ENCODE measurements at places on chromosomes 1 and 21. TPM values are rescaled to one million over a fixed set of nuclear protein-coding genes. Genes with fewer than 3 reads are reported as not detected.

GRCh38 chr1:12434174-12434573 lies 183.8 kb downstream of the DHRS3 start:
- DNase-seq = no peak

DNA sequence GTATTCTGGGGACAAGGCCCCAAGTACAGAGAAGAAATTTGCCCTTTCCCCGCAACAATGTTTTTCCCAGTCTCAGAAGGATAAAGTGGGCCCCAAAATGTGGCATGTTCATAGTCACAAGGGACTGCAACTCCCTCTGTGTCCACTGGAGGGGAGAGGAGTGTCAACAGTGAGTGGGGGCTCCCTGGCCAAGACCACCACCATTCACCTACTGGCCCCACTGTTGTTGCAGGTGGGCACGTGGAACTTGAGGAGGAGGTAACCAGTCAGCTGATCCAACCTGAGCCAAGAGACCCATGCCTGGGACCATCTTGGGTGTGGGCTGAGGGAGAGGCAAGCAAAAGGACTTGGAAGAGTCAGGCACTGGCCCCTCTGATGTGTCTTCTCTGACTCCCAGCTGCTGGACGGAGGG lies 777 bp downstream of the NUDT17 start:
- DNase-seq = peak; percentile 65

DNA sequence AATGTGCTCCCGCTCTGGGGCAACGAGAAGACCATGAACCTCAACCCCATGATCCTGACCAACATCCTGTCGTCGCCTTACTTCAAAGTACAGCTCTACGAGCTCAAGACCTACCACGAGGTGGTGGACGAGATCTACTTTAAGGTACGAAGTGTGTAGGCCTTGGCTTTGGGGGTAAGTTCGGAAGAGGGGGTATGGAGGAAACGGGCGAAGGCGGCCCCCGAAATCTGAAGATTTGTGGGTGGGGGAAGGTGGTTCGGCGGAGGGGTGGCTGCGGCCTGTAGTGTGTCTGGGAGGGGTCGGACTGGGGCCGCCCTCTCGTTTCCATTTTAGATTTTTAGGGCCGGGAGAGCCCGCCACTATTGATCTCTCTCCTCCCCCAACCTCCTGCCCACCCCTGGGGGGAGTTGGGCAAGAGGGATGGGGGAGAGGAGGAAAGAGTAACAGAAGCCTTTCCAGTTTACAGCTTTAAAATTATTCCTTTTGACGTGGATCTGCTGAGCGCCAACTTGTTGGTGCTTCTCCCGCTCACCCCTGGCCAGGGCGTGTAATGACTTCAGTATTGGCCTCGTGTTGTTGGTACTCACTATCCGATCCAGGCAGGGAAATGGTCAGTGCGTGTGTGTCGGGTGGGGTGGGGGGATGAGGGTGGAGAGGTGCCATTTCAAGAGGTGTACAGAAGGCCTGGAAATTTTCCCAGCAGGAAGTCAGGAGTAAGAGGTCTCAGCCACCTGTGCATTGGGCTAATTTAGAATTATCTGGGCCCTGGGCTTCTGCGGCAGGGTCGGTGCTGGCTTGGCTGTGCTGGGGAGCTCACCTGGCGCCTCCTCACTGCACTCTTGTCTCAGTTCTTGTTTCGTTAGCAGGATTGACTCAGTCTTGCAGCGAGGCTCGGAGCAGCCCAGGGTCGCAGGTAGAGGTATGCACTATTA lies 880 bp downstream of the PRPF38B start:
- DNase-seq = peak; percentile 22

GDAP2 gene
- total RNA-seq = 31.8 TPM

SH3BP5L gene
- 24.9 TPM for total RNA-seq

DNA sequence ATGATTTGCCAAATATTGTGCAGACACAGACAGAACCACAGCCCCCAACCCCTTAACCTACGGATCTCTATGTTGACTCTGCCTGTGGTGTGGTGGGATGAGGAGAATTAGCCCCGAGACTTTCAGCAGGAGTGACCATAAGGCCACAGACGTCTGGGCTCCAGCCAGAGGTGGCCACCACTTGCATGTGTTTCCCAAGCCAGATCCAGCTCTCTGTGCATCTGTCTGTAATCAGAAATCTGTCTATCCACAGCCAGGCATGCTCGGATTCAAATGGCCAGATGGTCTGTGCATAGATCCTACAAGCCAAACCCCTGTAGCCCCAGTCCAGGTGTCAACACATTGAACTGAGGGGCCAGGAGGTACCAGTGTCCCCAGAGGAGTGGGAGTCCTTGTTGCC lies 140.6 kb downstream of the SYF2 start:
- no peak for DNase-seq

HSD3B1 gene
- not detected for total RNA-seq

LYPD8 gene
- total RNA-seq = 3.2 TPM

DNA sequence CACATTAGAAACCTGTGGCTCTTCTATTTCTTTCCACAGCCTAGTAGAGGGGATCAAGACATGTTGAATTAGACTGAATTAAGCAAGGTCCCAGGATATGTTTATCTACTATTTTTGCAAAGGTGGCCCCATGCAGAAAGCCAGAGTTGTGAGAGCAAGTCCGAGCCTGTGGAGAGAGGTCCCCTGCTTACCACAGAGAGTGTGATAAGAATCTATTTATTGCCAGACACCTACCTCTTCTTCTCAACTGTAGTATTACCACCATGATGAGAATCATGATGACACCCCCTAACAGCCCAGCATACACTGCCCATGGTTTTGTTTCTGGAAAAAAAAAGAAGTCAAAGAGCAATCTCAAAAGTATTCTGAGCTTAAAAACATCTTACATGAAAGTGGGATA lies 23.0 kb downstream of the SLAMF1 start:
- no peak for DNase-seq

FLG2 gene
- total RNA-seq = not detected

GRCh38 chr1:156153362-156153761 lies at the start of gene SEMA4A:
SEMA4A (plus strand) TSS chr1:156153585; CDS start chr1:156154579, 994 bp downstream.
- peak; percentile 68 for DNase-seq

DNA sequence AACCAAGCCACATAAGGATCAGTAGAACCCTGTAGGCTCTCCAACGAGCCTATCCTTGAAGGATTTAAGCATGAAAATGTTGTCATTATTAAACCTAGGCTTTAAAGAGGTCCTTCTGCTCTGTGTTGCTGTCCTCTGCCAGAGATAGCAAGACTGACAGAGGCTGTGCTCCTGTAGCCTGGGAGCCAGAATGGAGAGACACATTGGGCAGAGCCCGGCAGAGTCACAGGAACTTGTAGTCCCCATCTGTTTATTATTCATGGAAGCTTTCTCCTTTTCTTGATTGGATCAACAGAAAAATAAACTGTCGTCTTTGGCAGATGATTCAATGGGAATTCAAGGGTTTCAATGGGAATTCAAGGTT lies 19.2 kb upstream of the SLAMF1 start:
- no peak for DNase-seq

DNA sequence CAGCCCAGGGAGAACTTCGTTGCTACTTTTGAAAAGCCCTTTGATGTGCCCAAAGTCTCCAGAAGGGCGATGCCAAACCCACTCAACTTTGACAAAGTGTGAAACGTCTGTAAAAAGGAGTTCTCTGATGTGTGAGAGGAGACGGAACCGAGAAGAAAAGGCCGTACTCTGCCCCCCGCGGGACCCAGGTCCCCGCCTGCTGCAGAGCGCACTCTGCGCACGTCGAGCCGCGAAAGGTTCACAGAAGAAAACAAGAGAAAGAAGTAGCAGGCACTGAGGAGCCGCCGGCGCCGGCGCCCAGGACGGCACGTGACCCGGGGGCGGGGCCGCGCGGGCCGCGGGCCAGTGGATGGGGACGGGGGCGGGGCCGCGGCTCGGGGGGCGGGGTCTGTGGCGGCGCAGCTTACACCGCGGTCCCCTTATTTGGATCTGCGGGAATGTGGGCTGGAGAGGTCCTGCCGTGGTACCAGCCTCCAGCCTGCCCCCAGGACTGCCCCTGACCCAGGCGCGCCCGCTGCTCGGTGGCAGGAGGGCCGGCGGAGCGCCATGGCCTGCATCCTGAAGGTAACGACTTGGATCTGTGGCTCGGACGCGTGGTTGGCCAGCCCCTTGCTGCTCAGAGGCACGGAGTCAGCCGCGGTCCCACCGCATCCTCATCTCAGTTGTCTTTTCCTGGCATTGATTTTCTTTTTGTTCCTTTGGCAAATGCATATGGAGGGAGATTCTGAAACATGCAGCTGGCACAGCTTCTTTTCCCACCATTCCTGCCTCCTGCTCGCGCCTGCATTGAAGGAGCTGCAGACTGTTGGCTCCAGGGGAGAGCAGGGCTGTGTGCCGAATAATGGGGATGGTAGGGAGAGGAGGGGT lies at the start of gene ST6GALNAC3:
Gene ST6GALNAC3, plus strand, starts transcription at position 426 of the 867 bp plus-strand sequence.
- DNase-seq = peak; percentile 89

DNA sequence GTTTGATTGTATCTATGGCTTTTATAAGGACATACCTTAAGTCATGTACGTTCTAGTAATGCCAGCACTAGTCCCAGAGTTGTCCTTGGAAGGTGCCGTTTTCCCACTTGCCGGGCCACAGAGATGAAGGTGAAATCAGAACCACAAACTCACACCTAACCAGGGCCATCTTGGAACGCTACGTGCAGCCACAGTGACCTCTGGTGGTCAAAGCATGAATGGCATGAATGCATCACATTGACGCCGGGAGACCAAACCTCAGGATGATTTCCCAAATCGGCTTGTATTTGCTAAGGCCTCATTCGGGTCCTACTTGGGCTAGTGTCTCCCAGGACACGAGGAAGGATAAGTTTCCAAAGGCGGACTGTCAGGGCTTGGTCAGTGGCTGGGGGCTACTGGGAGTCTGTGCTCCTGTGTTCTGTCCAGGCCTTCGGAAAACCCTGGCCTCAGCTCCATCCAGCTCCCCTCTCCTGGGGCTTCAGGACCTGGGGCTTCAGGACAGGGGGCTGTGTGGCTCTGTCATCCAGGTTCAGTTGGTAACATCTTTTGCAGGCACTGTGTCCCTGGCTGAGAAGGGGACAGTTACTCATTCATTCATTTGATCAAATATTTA lies 260.5 kb downstream of the PRDM2 start:
- peak; percentile 68 for DNase-seq

GRCh38 chr1:84434081-84434769 lies 35.9 kb downstream of the DNASE2B start:
- DNase-seq = no peak

DNA sequence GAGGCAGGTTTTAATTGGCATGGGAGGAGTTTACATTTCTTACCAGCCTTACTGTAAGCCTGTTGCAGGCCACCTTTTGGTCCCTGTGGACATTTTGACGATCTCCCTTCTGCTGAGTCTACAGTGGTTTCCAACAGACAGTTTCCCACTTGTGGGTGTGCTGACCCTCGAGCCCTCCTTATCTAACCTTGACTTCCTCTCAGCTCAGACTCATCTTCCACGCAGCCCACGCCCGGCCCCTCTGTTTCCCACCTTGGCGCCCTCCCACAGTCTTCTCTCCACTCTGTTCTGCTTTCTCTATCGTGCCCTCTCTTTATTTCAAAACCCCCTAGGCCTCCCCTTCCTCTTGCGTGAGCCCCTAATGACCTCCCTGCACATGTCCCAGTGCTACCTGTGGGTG lies 6.1 kb upstream of the ARL8A start:
- no peak for DNase-seq

DNA sequence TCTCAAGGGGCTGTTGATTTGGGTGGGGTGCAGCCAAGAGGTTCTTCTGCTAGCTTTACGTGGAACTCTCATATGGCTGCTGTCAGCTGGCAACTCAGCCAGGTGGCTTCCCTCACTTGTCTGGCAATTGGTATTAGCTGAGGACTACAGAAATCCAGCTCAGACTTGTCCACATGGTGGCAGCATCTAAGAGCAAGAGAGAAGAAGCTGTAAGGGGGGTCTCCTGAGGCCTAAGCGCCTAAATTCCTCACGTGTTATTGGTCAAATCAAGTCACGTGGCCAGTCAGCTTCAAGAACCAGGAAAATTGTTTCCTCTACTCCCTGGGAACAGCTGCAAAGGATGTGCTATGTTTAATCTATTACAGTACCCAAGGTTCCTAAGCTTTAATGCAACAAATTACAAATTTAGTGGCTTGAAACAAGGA lies 4.2 kb upstream of the DYRK3 start:
- DNase-seq = peak; percentile 80

TMEM52 gene
- 0.50 TPM for total RNA-seq

LEFTY2 gene
- total RNA-seq = 0.13 TPM

FUCA1 gene
- total RNA-seq = 69.2 TPM

DNA sequence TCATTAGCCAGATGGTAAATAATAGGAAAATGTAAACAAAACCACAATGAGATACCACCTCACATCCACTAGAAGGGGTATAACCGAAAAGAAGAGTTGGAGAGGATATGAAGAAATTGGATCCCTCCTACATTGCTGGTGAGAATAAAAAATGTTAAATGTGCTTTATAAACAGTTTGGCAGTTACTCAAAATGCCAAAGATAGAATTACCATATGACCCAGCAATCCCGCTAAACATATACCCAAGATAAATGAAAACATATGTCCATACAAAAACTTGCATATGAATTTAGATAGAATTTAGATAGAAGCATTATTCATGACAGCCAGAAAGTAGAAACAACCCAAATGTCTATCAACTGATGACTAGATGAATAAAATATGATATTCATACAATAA lies 4.4 kb upstream of the FMO2 start:
- DNase-seq = no peak

- no peak for DNase-seq
Measured at GRCh38 chr1:9125325-9125724, 3.6 kb downstream of the GPR157 start.

DNA sequence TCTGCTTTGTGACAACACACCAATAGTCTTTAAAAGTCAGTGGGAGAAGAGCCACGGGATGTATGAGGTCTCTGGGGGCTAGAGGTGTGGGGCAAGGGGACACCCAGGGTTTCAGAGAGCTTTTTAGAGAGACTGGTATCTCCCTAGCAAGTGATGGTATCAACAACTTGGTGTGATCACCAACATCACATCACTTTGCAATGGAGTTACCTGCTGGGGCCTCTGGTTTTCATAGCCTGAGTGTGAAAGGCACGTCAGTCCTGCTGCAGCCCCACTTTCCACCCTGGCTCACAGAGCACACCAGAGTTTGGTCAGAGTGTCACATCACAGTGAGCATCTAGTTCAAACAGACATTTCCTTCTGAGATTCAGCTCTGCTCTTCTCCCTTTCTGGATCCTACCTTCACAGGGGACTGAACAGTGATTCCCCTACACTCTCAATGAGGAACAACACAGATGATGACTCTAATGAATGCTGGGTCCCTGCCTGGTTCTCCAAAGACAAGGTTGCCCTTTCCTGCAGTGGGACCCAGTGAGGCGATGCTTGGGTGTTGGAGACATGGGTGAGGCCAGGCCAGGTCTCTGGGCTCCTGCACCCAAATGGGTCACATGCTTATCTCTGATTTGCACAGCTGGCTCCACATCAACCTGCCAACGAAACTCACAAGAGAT lies 2.0 kb upstream of the MAN1C1 start:
- DNase-seq = no peak

GRCh38 chr1:115229016-115229415 lies 109.0 kb downstream of the NGF start:
- no peak for DNase-seq

Data from kidney (tissue), 22 donors.